ENCODE measurements at places on chromosomes 2 and 18.

GRCh38 chr2:237616734-237617586 lies 10.4 kb upstream of the LRRFIP1 start:
- no peak for DNase-seq

- DNase-seq = no peak
Observed at GRCh38 chr2:18639756-18640453, 50.5 kb upstream of the NT5C1B start.

GRCh38 chr18:46211816-46212215 lies 107.6 kb downstream of the HAUS1 start:
- no peak for DNase-seq

DNA sequence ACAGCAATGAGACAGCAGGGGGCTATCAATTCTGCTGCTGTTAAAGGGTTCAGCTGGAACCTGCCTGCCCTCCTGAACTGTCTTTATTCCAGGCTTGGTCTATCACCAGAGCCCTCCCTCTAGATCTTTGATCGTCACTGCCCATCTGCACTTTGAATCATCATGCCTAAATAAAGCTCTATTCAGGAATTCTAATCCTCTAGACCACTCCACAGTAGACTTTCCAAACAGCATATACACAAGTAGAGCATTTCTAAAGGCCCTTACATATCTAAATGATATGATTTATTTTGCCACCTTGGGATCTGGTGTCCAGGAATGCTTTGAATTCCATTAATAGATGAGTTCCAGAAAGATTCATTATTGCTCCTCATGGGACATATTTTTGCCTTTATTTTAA lies 542.1 kb upstream of the SYT4 start:
- no peak for DNase-seq

- no peak for DNase-seq
Observed at GRCh38 chr2:168796090-168796577, 6.3 kb upstream of the NOSTRIN start.

DNA sequence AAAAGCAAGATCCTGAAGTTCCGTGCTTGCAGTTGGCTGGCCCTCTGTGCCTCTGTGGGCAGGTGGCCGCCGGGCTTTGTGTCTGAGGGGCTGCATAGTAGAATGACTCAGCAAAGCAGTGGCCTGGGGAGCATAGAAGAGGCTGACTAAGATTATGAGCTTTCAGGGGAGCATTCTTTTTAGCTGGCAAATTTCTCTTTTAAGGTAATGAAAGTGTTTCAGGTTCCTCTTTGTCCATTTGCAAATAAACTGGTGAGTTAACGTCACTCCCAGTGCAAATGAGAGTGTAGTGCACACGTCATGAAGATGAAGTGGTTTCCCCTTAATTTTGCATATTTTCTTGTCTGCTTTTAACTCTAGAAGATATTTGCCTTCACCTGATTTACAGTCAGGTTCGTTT lies 98.6 kb downstream of the BCL2L11 start:
- DNase-seq = no peak

GRCh38 chr2:26526589-26526988 lies 48.7 kb upstream of the OTOF start:
- no peak for DNase-seq

DNA sequence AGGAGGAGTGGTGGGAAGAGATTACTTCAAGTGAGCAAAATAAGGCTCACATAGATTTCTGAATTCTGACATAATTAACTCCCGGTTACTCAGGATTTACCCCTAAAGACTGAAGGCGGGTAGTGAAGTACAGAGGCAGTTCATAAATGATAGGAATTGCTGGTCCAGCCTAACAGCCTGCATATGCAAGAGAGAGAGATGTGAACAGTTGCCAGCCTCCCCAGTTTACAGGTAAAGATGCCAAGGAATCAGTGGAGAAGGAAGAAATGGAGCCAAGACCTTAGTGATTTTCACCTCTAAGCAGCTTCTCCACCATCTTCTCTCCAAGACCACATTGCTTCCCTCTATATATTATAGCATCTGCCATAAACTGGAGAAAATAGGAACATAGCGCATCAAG lies 91.8 kb upstream of the THUMPD2 start:
- DNase-seq = no peak

- no peak for DNase-seq
Observed at GRCh38 chr2:128727914-128728313, 409.2 kb upstream of the HS6ST1 start.

DNA sequence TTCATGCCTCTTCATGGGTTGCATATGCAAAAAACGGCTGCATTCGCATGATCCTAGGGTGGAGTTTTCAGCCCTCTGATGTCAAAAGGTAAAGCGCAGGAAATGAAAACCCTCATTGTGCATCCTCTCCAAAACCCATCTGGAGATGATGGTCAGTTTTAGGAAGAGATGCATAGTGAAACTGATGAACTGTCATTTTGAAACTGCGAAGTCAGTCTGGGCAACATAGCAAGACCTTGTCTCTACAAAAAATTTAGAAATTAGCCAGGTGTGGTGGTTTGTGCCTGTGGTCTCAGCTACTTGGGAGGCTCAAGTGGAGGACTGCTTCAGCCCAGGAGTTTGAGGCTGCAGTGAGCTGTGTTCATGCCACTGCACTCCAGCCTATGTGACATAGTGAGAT lies 2.5 kb upstream of the TTLL4 start:
- no peak for DNase-seq

GRCh38 chr2:132415915-132416722 lies 486 bp upstream of the GPR39 start:
- DNase-seq = no peak

GRCh38 chr18:37476182-37476581 lies 89.4 kb downstream of the CELF4 start:
- DNase-seq = peak; percentile 13

DNA sequence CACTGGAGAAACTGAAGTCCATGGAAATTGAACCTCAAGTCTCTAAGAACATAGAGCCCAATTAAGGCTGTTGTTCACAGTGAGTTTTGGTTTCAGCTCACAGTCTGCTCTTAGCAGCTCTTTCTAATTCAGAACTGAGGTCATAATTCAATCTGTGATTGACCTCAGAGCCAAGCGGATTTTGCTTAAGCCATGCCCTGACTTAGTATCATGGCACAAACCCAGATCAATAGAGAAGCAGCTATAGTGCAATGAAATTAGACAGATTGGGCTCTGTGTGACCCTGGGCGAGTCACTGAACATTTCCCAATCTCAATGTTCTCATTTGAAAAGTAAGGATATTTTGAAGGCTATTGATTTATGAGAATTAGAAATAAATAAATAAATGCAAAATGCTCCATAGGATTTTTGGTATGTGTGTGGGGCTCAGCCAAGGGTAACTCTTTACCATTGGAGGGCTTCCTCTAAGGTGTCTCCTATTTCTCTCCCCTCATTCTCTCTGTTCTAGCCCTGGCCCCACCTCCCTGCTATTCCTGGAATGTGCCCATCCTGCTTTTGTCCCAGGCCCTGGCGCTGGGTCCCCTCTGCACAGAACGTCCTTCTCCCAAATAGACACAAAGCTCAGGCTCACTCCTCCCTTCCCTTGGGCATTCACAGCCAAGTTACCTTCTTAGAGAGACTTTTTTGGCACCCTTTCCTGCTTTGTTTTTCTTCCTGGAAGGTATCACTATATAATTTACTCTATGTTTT lies 239.6 kb downstream of the LPIN1 start:
- no peak for DNase-seq

GRCh38 chr2:147382322-147382948 lies 462.4 kb upstream of the ACVR2A start:
- DNase-seq = no peak

- DNase-seq = no peak
Observed at GRCh38 chr2:9407363-9407811, 15.9 kb downstream of the ITGB1BP1 start.

Data from hypothalamus (tissue), 51 donors.